Effector CD4-positive, alpha-beta T cell (primary cell): ENCODE measurements at places on chromosomes 13 and 19.
A peak's percentile ranks its signal among the peaks of the same experiment; 100 is the strongest.

DNA sequence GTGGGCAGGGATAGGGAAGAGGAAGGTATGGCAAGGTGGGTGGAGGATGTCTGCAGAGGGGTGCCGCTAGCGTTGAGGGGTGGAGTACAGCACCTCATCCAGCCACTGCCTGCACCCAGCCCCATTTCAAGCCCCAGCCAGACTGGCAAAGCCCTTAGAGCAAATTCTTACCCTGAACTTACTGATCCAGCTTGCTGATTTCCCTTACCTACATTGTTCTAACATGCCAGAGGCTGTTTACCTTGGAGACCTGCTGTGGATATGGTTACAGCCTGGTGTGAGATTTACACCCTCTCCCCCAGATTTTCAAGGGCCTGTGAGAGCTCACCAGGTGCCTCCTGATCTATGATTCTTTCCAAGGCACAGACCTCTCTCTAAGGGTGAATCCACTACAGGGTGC lies 86.0 kb downstream of the ZNF726 start:
- DNase-seq = no peak

DNA sequence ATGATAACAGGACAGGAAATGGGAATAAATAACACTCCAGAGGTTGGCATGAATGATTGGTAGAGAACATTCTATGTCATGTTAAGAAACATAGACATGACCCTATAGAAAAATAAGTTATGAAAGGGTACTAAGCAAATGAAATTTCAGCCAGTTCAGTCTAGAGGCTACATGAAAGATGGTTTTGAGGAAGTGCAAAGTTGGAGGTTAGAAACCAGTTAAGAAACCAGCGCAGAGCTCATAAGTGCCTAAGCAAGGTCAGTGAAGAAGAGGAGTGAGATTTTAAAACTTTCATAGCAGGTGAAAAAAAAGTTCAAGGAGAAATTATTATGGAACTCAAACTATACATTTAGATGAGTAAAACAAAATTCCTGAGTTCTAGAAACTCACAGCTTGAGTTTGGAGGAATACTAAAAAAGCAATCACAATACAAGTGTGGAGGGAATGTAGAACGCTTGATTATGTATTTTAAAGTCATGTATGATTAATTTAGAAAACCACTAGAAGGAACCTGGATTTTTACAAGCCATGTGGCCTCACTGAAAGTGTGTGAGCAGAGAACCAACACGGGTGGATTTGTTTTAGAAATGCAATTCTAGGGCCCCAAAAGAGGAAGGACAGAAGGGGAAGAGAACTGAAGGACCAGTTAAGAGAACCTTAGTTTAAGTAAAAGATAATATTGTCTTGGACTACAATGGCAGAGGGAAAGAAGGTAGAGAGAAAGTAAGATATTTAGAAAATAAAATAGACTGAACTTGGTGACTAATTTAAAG lies 162.4 kb downstream of the PCDH20 start:
- DNase-seq = no peak

GRCh38 chr19:10876459-10877240 lies 5.3 kb downstream of the CARM1 start:
- no peak for DNase-seq

DNA sequence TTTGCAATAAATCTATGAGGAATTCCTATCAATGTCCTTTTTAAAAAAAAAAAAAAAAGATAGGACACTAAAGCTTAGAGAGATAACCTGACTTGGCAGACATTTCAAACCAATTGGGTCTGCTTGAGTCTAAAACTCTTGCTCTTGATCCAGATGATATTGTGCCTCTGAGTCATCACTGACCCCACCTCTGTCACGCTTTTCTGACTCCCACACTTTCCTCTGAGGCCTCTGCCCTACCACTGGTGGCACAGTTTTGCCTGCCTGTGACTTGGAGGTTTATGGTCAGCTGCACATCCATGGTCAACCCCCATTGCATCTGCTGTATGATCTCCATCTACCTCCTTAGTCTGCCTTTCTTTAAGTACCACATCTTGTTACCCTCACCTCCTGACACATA lies 328.7 kb downstream of the SPRY2 start:
- no peak for DNase-seq

GRCh38 chr13:50572129-50572528 lies 271.4 kb downstream of the DLEU7 start:
- no peak for DNase-seq

- no peak for DNase-seq
Observed at GRCh38 chr13:27269114-27269665, 1.4 kb upstream of the RASL11A start.

- DNase-seq = no peak
Observed at GRCh38 chr13:30664689-30665275, 47.1 kb downstream of the USPL1 start.

GRCh38 chr13:21051675-21052074 lies 9.7 kb downstream of the LATS2 start:
- DNase-seq = no peak

DNA sequence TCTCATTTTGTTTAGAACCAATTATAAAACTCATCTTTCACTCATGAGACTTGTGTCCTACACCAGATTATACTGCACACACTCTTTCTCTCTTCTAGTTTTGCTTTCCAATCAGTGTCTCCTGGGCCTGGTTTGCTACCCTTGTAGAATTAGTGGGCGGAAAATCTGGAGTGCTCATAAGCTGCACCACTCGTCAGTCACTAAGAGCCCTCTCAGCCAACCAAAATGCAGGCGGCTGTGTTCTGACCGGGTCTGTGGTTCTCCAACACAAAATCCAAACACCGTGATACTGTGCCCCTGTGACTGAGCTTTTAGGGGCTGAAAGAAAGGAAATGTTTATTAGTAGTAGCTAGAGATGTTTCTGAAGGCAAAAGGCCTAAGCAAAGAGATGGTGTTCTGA lies 83.7 kb upstream of the OBI1 start:
- DNase-seq = no peak

GRCh38 chr19:39677961-39678889 lies 22.5 kb downstream of the LGALS16 start:
- no peak for DNase-seq

DNA sequence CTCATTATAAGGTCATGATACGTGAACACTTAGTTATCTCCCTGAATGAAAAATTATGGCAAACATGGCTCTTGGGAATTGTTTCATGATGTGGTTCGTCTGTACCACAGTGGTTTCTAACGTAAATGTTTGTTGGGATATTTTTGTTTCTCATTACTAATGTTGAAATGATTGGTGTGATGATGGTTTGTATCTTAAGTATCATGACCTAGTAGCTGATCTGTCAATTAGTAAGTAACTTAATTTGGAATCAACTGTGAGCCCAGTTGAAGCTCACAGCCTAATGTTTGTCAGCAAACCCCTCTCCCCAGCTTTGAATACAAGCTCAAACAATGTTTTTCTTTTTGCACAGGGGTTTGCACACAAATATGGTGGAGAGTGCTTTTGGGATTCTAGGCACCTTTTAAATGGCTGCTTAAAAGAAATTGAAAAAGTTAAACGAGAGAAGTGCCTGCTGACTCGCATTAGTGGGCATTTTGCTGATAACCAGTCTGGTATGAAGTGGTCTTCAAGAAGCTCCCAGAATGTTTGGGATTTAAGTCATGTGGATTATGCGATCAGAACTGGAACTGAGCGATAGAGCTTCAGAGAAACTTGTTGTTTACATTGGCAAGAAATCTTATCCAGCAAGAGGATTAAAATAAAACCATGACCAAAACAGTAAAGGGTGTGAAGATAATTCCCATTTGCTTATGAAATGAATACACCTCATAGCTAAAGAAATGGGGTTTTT lies 68.2 kb downstream of the LMO7 start:
- no peak for DNase-seq

DNA sequence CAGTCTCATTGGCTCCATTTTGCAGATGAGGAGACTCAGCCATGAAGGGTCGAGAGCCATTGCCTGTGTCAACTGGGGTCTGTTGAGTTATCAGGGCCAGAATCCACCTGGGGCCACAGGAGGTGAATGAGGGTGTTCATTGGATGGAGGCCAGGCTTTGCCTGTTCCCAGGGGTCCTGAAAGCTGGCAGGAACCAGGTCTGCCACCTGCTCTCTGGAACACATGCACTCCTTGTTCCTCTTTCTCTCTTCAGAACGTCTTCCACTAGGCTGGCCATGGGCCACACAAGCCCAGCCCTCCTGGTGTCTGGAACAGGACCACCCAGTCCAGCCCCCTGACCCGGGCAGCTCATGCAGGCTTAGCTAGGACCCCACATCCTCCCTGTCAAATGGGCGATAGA lies 21.1 kb downstream of the PPP1R37 start:
- no peak for DNase-seq

DNA sequence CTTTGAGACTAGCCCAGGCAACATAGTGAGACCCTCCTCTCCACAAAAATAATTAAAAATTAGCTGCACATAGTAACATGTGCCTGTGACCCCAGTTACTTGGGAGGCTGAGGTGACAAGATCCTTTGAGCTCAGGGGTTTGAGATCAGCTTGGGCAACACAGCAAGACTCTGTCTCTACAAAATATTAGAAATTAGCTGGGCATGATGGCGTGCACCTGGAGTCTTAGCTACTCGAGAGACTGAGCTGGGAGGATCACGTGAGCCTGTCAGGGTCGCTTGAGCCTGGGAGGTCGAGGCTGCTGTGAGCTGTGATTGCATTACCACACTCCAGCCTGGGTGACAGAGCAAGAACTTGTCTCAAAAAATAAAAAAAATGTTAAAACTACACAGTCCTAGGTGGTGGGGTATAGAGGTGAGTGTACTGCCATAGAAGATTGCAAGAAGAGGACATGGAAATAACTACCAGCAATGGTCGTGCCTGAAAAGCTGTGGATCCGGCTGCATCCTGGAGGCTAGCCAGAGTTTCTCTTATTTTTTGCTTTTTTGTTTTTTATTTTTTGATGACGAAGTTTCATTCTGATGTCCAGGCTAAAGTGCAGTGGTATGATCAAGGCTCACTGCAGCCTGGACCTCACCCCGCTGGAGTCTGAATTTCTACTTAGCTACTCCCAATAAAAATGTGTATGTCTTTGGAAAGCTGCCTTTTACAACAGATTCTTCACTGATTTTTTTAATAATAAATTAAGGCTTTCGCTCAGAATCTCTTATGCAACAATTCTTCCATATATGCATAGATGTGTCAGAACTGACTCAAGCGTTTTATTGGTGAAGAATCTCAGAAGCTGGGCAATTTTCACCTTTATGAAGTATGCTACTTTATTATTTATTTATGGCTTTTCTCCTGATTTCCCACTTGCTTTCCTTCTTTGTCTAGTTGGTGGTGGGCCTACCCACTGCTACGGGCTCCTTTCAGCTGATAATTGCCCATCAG lies 393.8 kb downstream of the TSHZ3 start:
- DNase-seq = no peak

DNA sequence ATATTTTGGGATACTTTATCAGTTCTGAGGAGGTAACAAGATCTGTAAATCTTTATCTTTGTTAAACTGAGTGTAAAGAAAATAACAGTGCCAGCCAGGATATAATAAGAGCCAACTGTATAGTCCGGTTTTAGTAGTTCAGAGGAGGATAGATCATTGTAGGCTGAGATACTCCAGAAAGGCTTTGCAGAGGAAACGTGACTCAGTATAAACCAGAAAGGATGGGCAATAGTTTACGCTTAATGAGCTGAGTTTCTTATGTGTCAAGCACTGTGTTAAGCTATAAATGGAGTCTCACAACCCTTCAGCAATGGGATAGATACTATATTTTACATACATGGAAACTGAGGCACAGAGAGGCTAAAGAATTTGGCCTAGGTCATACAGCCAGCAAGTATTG lies 3.8 kb downstream of the RFXAP start:
- DNase-seq = no peak

GRCh38 chr19:50368649-50369570 lies 3.5 kb upstream of the NAPSA start:
- DNase-seq = peak; percentile 65

DNA sequence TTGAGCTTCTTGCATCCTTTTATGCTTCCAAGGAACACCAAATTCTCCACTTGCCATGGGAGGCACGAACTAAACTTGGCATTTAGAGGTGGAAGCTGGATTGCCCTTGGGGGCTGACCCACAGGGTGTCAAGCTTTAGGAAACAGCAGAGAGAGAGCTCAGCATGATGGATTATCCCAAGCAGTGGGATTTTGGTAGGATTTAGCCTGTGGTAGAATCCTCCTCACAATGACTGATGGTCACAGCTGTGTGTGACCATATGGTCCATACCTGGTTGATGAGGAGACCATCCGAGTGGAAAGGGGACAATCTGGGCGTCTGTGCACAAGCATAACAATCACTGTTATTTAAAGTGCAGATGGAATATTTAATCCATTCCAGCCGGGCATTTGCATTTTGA lies 40.1 kb upstream of the PSG9 start:
- DNase-seq = no peak

DNA sequence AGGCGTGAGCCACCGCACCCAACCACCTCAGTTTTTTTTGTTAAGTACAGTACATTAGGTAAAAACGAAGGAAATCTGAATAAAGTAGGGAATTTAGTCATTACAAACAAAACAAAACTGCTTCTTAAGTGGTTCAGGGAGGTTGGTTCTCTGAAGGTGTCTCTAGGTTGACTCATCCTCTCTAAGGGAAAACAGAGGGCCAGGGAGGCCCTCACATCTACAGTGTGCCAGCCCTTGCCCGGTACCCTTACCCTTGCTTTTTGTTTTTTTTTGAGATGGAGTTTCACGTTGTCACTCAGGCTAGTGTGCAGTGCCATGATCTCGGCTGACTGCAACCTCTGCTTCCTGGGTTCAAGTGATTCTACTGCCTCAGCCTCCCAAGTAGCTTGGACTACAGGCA lies 17.2 kb upstream of the JUND start:
- no peak for DNase-seq

DNA sequence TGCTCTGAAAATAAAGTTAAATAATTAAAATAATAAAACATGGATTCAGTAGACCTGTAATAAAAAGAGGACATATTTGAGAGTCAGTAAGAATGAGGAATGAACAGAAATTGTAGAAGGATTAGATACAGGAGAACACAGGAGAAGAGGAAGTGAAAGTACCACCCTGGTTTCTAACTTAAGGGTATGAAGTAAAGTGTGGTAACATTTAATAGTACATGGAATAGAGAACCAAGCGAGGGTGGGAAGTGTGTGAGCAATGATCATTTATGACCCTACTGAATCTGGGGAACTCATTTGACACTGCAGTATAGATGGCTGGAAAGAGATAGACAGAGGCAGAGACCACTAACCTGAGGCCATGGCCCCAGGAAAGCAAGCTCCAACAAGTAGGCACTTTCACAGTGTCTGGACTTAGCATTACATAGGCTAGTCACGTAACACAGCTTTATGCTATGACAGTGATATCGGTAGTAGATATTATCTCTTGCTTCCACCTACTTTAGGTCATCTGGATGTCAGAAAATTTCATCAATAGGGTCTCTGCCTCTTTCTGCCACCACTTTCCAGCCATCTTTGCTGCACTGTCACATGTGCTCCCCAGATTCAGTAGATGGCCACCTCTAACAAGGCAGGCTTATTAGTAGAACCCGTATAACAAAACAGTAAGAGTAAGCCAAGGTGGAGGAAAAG lies 633.9 kb upstream of the MIR17HG start:
- DNase-seq = no peak

DNA sequence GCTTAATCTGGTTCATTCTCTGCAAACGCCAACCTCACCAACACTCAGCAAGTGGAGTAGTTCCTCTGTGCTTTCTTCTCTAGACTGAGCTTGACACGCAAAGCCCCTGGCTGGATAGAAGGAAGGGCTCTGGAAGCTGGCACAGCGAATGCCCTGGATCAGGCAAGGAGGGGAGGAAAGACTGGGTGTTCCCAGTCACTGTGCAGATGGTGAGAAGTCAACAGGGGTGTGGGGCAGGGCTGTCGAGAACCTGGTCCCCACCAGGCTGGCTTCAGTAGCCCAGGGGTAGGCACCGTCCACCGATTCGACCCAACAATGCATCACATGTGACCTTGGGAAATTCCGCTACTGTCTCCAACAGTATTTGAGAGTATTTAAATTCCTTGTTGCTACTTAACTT lies 65.5 kb downstream of the TSHZ3 start:
- no peak for DNase-seq

- DNase-seq = no peak
Observed at GRCh38 chr19:36775768-36776167, 3.2 kb upstream of the ZNF850 start.
